Cardiac septum (tissue), 1 donor: ENCODE measurements at places on chromosomes 12 and 14.

- DNase-seq = no peak
Observed at GRCh38 chr14:89927186-89927865, 27.2 kb downstream of the EFCAB11 start.

GRCh38 chr12:92603741-92604432 lies 98.9 kb upstream of the PLEKHG7 start:
- no peak for DNase-seq

DNA sequence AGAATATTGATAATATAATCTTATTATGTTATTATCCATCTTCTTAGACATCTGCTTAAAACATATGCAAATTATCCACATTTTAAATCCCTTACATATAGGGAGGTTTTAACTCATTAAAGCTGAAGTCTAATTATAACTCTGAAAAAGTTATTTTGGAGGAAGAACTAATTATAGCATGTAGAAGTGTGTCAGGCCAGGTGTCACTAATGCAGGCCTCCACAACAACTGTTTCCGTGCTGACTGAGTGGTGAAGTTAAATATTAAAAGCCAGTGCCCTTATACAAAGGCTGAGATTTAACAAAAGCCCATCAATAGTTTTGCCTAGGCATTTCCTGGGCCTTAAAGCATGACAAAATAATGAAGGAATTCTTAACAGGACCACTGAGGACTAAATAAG lies 157.4 kb downstream of the LRRK2 start:
- no peak for DNase-seq

DNA sequence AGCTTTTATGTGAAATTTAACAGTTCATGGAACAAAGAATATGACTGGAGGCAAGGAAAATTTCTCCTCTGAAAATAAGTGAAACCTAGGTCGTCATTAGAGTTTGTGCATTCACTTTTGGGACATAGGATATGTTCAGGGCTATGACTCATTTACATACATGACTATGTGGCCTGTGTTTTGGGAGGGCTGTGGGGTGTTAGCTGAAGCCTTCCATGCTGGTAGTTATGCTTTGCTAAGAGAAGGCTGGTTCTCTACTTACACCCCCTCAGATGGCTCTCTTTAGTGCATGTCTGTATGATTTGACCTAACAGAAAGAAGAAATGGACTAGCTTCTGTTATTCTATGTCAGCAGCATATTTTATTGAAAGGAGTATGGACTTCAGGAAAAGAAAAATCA lies 416.5 kb upstream of the GARIN6 start:
- no peak for DNase-seq

DNA sequence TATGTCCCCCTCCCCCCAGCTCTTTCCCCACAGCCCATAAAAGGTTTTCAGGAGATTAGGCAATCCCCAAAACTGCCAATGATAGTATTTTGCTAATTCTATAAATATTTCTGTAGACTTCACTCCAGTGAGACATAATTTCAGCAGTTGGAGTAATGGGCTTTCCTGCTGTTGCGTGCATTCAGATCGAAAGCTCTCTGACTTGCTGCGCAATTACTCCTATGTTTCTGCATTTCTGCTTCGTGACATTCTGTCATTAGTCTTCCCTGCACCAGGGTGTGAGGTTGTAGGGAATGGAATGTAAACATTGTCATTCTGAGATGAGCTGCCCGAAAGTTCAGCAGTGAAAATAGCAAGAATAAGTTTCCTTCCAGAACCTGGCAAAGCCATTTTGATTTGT lies 58.2 kb downstream of the SAMD4A start:
- DNase-seq = no peak

- DNase-seq = no peak
Observed at GRCh38 chr12:130463818-130464670, 126.4 kb downstream of the PIWIL1 start.

- no peak for DNase-seq
Observed at GRCh38 chr14:76985540-76986230, 42.8 kb downstream of the IRF2BPL start.

GRCh38 chr12:56571121-56571520 lies 49.5 kb downstream of the RBMS2 start:
- DNase-seq = no peak

GRCh38 chr12:78959556-78959955 lies 95.0 kb downstream of the SYT1 start:
- no peak for DNase-seq

DNA sequence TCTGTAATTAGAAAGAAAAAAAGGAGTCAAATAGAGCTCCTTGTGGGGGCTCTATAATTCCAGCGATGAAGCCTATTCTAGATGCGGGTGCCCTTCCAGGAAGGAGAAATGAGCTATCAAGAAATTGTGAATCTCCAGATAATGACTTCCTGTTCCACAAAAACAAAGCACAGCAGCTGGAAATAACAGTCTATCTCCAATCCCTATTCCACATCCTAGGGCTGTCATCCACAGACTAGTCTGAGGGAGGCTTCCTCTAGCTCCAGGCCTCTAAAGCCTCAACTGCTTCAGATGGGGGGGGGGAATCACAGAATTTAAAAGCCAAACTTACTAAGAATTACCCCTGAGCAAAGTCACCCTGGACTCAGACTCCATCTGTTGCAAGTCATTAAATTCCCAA lies 77.4 kb upstream of the GTF2A1 start:
- DNase-seq = no peak

DNA sequence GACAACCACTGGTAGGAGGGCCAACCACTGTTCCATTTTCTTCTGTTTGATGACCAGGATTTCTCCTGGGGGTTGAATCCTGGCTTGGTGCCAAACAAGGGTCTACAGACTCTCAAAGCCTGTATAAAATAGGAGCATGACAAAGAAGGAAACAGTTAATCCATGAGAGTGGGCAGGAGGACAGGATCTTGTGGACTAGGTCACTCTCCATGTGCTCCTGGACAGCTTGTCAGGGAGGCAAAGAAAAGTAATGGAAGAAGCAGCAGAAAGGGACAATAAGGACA lies 243.7 kb downstream of the AKAP6 start:
- DNase-seq = no peak

DNA sequence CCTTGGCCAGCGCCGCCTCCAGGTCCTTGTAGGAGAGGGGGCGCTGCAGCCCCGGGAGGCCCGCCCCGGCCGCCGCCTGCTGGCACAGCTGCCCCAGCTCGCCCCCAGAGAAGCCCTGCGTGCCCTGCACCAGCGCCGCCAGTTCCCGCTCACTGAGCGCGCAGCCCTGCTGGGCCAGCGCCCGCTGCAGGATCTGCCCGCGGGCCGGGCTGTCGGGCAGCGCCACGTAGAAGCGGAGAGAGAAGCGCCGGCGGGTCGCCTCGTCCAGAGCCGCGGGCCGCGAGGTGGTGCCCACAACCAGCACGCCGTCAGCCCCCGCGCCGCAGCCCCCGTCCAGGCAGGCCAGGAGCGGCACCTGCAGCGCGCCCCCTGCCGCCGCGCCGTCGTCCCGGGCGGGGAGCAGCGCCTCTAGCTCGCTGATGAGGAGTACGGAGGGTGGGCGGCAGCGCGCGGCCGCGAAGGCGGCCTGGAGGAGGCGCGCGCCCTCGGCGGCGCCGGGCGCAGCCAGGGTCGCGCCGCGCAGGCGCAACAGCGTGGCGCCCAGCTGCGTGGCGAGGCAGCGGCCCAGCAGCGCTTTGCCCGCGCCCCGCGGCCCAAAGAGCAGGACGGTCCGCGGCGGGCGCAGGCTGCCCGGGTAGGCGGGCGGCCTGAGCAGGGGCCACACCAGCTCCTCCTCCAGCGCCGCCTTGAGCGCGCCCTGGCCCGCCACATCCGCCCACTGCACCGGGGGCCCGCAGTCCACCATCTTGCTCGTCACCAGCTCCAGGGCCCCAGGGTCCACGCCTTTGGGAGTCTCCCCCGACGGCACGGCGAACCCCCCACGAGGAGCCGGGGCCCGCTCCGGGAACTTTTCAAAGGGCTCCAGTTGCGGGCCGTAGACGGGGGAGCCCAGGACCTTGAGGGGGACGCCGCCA lies 27.7 kb downstream of the FIGNL2 start:
- no peak for DNase-seq

DNA sequence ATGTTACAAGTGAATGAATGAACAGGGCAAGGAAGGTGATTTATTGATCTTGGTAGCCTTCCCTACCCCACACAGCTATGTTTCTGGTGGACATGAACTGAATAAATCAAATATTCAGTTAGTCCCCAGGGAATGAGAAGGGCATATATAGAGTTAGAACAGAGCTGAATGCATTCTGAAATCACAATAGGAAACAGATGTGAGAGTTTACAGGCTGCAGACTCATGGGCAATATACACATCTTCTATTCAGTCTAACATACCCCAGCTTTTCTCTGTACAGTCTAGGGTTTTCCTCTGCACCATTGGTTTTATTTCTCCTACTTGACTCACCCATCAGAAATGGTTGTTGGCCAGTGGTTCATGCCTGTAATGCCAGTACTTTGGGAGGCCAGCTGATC lies 7.3 kb upstream of the STX2 start:
- DNase-seq = no peak

- DNase-seq = no peak
Observed at GRCh38 chr14:92507174-92507768, 6.3 kb upstream of the RIN3 start.

- DNase-seq = no peak
Observed at GRCh38 chr14:37816743-37817295, 221.4 kb downstream of the TTC6 start.

GRCh38 chr14:91685600-91685999 lies 46.3 kb downstream of the CATSPERB start:
- DNase-seq = no peak

- no peak for DNase-seq
Observed at GRCh38 chr12:13162904-13163303, 33.6 kb upstream of the EMP1 start.

- no peak for DNase-seq
Observed at GRCh38 chr14:79091381-79091963, 921.3 kb downstream of the NRXN3 start.

DNA sequence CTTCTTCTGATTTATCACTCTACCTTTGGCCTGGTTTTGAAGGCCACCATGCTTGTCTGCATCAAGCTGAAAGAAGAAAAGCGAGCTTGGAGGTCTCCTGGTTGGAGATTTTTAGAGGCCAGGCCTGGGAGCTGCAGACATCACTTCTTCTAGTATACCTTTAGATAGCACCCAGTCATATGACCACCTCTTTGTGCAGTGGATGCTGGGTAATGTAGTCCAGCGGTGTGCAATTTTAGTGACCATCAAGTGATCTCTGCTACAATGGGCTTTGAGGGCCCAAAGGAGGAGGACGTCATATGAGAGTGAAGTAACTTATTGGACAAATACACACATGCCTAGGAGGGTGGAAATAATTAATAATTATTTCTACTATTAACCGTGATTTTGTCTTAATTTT lies 15.2 kb upstream of the WNT5B start:
- DNase-seq = no peak

- DNase-seq = no peak
Observed at GRCh38 chr14:104135904-104136471, 2.4 kb upstream of the KIF26A start.

GRCh38 chr14:33737446-33737845 lies 213.4 kb downstream of the EGLN3 start:
- DNase-seq = no peak

- no peak for DNase-seq
Observed at GRCh38 chr12:124369827-124370378, 75.0 kb downstream of the RFLNA start.

GRCh38 chr14:81341781-81342180 lies 58.3 kb downstream of the STON2 start:
- DNase-seq = no peak

DNA sequence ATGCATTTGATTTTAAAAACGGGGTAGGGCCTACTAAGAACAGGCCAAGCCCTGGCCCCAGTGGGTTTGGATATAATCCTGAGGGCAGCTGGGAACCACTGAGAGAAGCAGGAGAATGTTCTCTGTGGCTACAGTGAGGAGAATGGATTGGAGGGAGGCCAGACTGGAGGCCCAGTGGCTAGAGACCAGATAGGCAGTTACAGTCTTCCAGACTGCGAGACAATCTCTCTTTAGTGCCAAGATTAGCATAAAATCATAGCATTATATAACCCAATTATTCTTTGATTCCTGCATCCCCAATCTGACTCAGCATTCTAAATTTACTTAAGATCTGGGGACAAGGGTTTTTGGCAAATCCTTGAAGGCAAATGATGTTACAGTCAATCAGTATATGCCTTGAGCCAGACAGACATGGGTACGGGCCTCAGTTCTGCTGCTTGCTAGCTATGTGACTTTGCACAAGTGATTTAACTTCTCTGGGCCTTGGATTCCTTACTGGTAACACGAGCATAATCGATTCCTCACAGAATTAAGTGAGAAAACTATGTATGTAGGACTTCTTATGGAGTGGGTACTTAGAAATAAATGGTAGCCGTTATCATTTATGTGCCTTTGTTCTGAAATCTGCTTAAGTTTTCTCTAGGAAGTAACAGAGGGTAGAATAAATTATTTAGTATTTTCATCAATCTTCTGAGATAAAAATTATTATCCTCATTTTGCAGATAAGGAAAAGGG lies 18.3 kb downstream of the NINJ2 start:
- DNase-seq = no peak

DNA sequence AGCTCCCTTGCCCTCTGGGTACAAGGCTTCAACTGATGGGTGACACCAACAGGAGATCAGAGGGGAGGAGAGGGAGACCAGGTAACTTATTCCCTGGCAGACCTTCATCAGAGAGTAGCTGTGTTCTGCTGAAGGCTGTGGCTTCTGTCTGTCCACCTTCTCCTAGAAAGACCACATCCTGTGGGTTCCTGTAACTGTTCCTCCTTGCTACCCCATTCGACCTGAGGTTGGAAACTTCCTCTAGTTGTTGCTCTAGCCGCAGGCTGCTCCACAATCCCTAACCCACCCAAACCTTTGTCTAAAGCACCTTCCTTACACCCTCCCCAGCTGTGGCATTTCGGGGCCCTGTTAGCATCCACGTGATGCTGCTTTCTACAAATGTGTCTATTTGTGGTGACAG lies 454.2 kb downstream of the DPF3 start:
- no peak for DNase-seq

DNA sequence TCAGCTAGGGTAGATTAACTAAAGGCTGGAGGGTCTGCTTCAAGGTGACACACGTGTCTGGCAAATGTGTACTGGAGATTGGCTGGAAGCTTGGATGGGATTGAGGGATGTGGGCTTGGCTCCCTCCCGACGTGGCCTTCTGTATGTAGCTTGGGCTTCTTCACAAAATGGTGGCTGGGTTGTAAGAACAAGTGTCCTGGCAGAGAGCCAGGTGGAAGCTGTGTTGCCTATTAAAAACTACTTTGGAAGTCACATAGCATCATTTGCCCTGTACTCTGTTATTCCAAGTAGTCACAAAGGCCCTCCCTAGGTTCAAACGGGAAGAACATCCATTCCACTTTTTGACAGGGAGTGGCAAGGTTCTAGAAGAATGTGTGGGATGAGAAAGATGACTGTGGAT lies 174.1 kb upstream of the PRICKLE1 start:
- DNase-seq = no peak

GRCh38 chr12:19451196-19451595 lies 11.9 kb downstream of the AEBP2 start:
- no peak for DNase-seq

DNA sequence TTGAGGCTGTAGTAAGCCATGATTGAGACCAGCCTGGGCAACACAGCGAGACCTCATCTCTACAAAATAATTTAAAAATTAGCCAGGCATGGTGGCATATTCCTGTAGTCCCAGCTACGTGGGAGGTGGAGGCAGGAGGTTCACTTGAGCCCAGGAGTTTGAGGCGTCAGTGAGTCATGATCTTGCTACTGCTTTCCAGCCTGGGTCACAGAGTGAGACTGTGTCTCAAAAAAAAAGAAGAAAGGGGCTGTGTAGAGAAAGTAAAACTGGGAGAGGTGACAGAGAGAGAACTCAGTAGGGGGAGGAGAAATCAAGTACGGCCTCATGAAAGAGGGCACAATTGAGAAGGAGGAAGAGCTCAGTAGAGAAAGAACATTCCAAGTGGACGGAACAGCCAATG lies 12.4 kb downstream of the TECPR2 start:
- DNase-seq = no peak

GRCh38 chr14:104253223-104253822 lies 114.9 kb downstream of the KIF26A start:
- peak; percentile 61 for DNase-seq
